ENCODE measurements at places on chromosomes 4 and X.

GRCh38 chrX:36434522-36434921 is 515.0 kb downstream of the CFAP47 start:
- no peak for DNase-seq

GRCh38 chr4:105909787-105910281 is 14.6 kb downstream of the NPNT start:
- DNase-seq, result no peak

DNA sequence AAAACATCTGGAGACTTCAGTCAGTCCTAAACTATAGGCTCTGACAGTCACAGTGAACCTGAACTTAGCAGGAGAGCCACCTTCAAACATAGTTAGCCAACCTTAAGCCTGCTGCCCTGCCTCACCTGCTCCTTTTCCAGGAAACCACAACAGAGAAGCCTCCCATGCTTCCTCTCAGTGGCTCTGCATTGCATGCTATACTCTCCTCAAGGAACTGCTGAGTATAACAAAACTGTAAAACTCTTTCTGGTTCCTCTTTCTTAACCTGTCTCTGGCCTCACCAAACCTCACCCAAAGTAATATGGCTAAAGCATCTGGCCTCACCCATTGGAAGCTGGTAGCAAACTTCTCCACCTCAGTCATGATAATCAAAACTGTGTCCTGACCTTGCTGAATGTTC is 122.1 kb downstream of the ANKRD50 start:
- no peak for DNase-seq

GRCh38 chr4:185464183-185464582 is 7.3 kb downstream of the CCDC110 start:
- no peak for DNase-seq

DNA sequence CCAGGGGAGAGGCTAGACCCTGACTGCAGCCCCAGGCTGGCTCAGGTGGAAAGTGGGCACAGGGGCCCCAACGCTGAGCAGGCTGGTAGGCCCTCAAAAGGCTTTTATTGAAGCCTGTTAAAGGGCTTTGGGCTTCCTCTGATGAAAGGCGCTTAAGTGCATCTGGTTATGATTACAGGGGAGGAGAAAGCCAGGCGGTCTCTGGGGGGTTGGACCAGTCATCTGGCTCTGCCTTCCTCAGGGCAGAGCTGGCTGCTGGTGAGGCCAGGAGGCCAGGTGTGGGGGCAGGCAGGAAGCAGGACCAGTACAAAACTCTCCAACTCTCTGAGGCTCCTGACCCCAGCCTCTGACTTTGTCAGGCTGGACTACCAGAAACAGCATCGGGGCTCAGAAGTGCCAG is 68.8 kb upstream of the BCOR start:
- no peak for DNase-seq

DNA sequence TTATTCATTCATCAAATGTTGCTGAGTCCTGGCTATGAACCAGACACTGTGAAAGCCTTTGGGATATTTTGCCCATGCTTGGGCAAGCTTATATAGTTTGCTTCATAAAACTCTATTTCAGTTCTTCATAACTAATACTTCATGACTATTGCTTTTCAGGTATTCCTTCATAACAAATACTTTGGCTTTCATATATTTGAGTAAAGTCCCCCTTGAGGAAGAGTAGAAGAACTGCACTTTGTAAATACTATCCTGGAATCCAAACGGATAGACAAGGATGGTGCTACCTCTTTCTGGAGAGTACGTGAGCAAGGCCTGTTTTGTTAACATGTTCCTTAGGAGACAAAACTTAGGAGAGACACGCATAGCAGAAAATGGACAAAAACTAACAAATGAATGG is 1.7 kb upstream of the AFP start:
- no peak for DNase-seq

GRCh38 chr4:181108237-181108636 is 1135.0 kb upstream of the TENM3 start:
- DNase-seq, result no peak

GRCh38 chr4:3789587-3789986 is 23.4 kb downstream of the ADRA2C start:
- no peak for DNase-seq

Data from naive thymus-derived CD4-positive, alpha-beta T cell (primary cell).